NCI-H2029 (cell line): ENCODE measurements at places on chromosomes 2 and 18.

GRCh38 chr2:2022941-2023586 is 278.7 kb upstream of the PXDN start:
- no peak for DNase-seq

- no peak for DNase-seq
Measured at GRCh38 chr2:9758741-9759140, 84.5 kb upstream of the TAF1B start.

DNA sequence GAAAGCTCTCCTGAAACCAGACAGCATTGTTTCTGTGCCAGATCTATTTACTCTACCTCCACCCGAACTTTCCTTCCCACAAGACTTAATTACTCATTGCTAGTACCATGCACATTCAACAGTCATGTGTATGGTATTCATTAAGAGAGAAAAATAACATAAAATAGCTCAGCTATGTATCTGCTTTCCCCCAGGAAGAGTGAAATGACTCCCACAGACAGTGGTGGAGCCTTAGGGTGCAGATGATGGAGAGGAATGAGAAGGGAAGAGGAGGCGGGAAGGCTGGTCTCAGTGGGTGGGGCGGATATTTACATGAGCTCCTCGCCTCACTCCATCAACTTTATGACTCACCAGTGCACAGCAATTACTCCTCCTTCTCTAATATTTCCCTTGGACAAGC is 724.5 kb downstream of the EPHA4 start:
- no peak for DNase-seq

- DNase-seq, result no peak
Measured at GRCh38 chr2:103780088-103780702, 1018.4 kb downstream of the TMEM182 start.

- DNase-seq, result no peak
Measured at GRCh38 chr18:24189664-24190346, 50.9 kb downstream of the CABYR start.

GRCh38 chr2:139946690-139947089 is 1166.5 kb upstream of the NXPH2 start:
- no peak for DNase-seq
